Stimulated activated CD8-positive, alpha-beta memory T cell treated with anti-CD3 and anti-CD28 coated beads, Interleukin-2, amount 100 ng/mL, for 48 hours (primary cell): ENCODE measurements at places on chromosomes 6 and 20.

DNA sequence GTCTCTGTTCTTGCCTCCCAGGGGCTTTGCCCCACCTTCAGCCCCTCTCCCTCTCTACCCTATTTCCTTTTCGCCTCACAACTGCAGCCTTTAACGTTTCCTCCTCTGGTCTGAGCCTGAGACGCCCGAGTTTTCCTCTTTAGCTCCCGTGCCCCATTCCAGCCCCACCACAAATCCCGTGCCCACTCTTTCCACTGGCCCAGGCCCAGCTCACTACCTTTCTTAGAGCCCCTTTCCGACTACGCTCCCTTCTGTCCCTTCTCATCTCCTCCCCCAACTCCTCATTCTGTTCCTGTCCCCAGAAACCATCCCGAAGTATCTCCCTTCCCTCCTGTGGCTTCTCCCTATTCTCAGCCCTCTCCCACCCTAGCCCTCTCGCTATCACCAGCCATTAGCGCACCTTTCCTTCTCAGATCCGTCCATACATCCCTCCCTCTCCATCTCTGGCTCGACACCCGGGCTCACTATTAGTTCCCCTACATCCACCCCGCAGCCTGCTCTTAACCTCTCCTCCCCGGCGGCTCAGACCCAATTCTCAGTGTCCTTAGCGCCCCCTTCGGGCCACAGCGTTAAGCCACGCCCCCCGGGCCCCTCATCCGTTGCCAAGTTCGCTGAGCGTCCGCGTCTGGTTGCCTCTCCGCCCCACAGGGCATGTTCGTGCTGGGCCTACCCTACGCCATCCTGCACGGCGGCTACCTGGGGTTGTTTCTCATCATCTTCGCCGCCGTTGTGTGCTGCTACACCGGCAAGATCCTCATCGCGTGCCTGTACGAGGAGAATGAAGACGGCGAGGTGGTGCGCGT lies 2.7 kb downstream of the SLC32A1 start:
- DNase-seq = peak; percentile 78

GRCh38 chr20:24406750-24407149 lies 62.7 kb upstream of the SYNDIG1 start:
- DNase-seq = no peak

- DNase-seq = no peak
Measured at GRCh38 chr6:122754191-122754731, 25.3 kb upstream of the FABP7 start.

DNA sequence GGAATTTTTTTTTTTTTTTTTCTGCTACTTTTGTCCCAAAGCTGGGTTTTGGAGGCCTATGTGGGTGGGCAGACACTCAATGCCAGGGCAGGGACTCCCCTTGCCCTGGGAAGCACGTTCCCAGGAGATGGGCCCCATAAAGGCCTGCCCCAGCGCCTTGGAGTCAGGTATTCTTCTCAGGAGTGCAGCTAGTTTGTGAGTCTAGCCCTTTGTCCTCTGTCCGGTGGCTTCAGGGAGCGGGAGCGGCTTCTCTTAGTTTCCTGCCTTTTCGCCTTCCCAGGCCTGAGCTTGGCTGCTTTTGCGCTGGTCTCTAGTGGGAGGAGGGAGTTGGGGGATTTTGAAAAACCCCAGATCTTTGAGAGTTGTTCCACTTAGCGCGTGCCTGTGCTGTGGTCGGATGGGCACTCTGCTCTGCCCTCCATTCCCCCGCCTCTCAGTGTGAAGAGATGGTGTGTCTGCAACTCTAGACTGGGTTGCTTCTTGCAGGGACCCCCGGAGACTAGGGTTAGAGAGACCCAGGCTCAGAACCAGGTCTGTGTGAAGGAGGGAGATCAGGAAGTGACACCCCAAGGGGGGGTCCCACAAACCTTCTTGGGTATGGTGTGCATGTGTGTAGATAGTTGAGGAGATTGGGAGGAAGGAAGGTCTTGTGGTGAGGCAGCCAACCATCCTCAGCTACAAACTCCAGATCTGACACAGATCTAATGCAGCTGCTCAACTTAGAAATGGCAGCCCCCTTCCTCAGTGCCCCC lies 1.3 kb downstream of the PLCG1 start:
- DNase-seq = no peak

GRCh38 chr6:166544296-166544605 lies 42.2 kb downstream of the RAMACL start:
- DNase-seq = no peak

DNA sequence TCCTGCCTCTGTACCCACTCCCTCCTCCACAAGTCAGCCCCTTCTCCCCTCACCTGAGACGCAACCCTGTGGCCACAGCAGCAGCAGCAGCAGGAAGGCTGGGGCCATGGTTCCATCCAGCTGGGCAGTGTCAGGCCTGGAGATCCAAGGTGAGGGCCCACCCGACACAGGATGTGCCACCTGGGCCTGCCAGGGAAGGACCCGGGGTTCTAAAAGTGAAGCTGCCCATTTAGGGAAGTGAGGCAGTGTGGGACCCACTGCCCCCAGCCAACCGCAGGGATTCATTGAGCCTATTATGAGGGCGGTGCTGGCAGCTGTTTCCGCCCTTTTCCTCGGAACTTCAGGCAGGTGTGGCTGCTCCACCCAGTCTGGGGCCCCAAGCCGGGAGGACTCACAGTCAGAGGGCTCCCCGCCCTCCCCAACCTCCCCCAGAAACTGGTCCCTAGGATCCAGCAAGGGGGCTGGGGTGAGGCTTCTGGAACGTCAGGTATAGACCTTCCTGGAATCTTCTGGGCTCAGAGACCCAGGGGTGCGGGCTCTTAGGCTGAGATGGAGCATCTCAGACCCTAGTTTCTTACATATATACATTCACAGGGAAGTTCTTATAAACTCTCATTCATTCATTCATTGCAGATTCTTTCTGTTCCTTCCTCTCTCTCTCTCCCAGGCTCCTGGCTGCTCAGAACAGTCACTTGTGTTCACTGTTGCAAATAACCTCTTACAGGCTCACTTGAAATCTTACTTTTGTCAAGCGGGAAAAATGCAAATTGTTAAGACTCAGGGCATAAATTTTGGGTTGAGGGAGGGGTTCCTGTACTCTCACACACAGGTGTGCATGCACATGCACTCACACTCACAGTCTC lies at the start of gene TREML2:
Gene TREML2, minus strand, starts transcription at position 249 of the 863 bp plus-strand sequence. Its CDS starts 141 bp downstream, at position 108.
- no peak for DNase-seq

DNA sequence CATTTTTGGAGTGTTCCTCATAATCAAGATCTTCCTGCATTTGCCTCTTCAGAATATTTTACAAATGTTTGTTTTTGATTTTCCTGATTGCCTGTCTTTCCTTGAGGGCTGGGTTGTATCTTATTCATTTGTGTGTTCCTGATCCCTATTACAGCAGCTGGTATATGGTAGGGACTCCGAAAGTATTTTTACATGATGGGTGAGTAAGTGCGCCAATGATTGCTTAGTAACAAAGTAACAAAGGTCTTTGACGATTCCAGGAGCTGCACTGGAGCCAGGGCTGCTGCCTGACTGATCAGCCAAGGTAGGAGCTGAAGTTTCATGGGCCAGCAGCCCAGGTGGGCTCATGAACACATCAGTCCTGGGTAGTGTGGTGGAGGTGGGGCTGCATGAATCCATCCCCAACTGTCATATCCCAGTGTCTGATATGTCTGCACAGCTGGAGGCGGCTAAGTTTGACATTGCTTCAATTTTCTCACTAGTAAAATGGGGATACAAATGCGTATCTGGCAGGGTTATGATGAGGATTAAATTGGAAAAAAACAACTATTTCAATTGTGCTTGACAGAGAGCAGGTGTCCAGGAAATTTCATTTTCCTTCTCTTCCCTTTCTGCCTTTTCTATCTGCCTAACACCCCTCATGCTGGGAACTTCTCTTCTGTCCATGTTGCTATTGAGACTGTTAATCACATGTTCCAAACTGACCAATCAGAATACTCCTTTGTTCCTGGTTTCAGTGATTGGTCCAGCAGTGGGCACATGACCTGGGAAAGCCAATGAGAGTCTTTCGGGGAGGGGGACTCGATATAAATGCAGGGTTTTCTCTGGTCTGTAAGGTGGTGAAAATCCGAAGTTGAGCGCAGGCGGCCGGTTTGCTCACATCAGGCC lies 90.7 kb downstream of the CDH26 start:
- DNase-seq = no peak

GRCh38 chr6:56043076-56043475 lies 167.7 kb upstream of the BMP5 start:
- DNase-seq = no peak

- DNase-seq = no peak
Measured at GRCh38 chr6:21586740-21587178, 6.8 kb upstream of the SOX4 start.

GRCh38 chr6:163218361-163218894 lies 196.1 kb upstream of the QKI start:
- no peak for DNase-seq

DNA sequence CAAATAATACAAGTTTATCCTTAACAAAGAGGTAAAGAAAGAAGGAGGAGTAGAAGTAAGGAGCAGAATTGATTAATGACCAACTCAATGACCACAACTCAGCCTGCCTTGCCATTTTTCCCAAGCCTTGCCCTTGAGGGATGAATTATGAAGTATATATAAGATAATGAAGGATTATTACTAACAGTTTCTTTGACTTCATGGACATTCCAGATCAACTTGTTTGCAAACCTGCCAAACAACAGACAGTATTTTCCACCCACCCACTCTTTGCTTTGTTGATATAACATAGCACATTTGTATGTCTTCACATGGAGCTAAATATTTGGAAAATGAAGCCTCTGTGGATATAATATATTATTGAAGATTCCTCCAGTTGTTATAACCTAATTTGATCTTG lies 9.9 kb upstream of the C6orf141 start:
- DNase-seq = no peak

- peak; percentile 25 for DNase-seq
Measured at GRCh38 chr6:116531675-116532570, 13.6 kb downstream of the TRAPPC3L start.

DNA sequence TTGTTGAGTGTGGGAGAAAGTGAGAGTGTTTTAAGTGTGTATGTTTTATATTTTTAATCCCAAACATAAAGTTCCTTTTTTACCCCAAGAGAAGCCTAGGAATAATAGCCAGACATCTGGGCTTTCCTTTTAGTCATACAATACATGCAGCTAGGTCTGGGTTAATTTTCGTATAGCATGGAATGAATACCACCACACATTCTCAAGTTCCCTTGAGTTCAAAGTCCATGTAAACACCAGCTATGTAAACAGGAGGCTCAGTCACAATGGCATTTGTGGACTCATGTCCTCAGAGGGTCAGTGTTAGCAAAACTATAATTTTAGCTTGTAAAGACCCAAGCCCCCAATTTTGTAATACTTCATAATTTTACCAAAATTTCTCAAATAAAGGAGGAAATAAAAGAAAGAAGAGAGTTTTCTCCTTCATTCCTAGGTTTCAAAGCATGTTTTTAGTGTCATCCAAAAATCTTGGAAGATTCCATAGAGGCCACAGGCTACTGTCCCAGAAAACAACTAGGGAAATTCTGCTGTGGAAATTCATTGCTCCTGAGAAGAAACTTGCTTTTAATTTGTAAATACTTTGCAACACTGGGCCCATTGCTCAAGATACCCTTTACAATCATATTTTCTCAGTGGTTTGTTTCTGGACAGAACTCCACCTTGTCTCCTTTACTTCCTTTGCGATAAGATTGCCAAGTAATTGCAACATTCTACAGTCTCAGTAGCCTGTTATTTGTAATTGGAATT lies 671.2 kb downstream of the COL12A1 start:
- no peak for DNase-seq

GRCh38 chr20:57996936-57997890 lies 231.2 kb downstream of the ANKRD60 start:
- DNase-seq = no peak

DNA sequence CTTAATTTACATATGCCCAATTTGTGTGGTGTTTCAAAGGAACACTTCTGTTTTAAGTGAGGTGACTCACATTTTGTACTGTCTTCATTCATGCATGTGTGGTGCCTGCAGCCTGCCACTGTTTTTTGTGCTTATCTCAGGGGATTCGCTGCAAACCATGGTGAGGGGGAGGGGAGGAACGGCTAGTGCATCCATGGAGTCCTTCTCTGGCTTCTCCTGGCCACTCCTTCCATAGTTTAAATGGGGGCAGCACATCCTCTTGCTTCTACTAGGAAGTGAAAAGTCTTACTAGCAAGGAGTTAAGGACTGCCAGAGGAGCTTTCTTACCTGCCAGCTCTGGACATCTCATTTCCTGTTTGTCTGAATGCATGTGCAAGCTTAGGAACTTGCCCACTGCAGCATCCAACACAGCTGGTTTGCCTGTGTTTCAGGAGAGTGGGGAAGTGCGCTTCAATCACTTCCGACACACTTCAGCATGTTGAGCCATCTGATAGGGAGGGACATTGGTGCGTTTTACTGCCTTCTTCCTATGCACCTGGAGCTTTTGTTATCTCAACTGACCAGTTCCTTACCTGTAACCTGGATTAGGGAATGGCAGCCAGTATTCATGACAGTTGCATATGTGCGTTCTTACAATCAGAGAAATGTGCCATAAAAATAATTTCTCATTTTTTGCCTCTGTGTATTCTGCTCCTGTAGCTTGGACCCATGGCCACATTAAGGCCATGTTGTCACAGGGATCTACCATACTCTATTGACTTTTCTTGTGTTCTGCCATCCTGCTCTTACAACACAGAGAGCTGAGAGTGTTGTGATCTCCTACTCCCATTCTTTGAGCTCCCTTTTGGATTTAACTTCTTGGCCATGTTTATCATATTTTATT lies 211.3 kb downstream of the ARID1B start:
- no peak for DNase-seq

DNA sequence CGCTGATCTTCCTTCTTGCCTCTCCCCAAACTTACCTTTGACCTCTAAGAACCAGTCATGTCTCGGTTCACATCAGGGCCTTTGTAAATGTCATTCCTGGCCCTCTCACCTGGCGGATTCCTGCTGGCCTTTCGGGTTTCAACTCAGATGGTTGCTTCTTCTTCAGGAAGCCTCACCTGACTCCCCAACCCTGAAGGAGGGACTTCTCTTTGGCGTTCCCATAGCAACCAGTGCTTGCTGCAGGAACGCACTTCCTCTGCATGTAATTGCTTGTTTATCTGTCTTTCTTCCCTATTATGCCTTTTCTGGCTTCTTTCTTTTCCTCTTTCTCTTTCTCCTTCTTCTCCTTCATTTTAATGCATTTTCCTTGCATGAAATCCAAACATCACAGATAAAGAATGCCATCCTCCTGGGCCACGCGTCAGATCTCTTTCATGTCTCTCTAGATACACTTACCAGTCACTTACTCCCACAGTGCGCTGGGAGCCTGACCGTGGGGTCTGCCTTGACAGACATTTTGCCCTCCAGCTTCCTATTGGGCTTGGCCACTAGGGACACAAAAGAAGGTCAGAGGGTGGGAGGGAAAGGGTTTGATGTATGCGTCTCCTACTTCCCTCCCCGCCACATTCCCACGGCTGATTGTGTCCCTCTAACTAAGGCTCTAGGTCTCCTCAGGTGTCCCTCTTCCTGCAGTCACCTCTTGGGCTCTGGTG lies 295.7 kb upstream of the TSHZ2 start:
- no peak for DNase-seq
